ENCODE measurements at places on chromosomes 1 and 21.
A peak's percentile ranks its signal among the peaks of the same experiment; 100 is the strongest.

- no peak for DNase-seq
Observed at GRCh38 chr1:236149696-236150228, 7.4 kb downstream of the GPR137B start.

DNA sequence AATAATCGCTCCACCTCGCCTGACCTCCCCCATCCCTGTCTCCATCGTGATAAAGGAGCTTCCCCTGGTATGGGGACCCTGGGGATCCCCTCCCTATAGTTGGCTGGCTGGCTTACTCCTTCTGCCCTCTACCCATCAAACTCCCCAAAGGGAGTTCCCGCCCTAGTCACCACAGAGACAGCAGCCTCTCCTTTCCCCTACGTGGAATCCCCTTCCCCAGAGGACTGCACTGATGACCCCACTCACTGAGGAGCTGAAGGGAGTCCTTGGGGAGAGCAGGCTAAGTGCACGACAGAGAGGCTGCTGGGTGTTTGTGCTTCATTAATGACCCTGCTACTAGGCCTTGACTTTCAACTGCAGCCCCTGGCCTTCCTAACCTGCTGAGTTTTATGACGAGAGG lies 1.9 kb downstream of the CADM3 start:
- no peak for DNase-seq

- DNase-seq, result peak; percentile 34
Observed at GRCh38 chr1:54791880-54792522, 9.1 kb downstream of the TTC22 start.

DNA sequence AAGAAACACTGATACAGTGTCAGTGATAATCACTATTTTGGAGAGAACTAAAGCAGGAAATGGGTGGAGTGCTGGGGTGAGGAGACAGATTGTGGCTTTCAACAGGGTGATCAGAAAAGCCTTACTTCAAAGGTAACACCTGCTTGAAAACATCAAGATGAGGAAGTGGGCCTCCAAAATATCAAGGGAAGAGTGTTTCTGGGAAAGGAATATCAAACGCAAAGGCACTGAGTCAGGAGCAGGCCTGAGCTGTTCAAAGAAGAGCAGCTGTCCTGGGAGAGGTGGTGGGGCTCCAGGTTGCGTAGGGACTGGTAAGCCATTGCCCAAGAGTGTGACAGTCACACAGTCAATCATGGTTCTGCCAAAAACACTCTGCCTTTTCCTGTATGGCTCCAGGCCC lies 47.1 kb upstream of the ATP1A1 start:
- DNase-seq, result no peak

DNA sequence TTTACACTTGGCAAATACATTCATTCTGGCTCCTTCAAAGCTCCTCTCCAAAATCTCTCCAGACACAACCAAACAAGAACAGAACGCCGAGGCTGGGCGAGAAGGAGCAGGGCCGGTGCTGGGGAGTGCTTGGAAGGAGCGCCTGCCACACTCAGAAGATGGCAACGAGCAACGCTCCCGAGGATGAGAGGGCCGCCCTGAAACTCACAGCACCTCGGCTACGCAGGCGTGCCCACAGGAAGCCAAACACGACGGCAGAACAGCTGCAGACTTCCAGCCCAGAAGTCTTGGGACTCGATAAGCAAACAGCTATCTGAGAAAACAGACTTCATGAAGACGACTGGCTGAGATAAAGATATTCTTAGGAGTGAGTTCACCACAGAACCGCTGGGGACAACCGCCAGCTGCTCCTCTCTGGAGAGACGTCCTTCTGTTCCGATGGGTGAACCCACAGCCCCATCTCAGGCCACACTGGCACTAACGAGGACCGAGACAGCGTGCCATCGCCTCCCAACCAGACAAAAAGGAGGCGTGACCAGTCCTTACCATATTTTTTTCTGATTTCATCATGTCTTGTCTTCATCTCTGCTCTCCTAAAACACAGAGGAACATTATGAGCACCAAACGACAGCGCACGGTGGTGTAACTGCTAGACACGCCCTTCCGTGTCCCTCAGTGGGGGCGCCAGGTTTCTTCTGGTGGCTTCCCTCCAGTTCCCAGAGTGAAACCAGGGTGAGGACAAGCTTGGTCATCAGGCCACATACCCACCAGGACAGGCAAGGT lies 18.6 kb downstream of the PTTG1IP start:
- no peak for DNase-seq

DNA sequence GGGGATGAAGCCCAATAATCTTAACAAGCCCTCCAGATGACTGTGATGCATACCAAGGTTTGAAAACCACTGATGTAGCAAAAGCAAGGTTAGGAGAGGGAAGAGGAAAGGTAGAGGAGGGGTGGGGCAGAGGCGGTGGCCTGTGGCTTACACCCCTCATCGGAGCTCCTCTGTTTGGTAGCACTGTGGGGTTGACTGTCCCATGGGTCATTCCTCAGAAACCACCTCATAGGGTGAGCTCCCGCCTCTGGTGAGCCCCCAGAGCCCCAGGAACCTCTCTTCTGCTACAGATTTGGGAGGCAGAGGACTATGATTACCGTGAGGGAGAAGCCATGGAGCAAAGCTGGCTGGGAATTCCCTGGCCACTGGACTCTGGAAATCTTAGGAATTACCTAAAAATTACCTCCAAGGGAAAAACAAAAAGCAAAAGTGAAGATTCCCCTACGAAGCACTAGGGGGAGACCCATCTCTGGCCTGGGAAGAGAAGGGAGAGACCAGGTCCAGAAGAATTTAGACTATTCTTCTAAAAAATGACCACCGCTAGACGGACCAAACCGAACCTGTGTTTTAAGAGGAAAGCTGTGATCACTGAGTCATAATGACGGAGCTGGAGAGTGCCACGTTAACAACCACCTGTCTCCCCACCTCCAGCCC lies 1.5 kb upstream of the RASSF5 start:
- DNase-seq, result peak; percentile 54

DNA sequence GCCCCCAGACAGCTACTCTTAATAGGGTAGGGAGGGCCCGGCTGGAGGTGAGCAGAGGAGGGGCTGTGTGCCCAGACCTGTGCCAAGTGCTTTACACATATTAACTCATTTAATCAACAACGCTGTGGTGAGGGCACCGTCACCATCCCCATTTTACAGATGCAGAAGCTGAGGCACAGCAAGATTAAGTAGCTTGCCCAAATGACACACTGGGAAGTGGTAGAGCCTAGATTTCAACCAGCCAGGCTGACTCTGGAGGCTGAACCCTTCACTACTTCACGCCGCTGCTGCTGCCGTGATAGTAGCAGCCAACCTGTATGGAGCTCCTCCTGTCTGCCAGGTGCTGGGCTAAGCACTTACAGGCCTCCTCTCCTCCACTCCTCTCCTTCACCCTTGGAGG lies 127.2 kb downstream of the PTPRU start:
- DNase-seq, result no peak
